Stimulated activated CD8-positive, alpha-beta memory T cell treated with anti-CD3 and anti-CD28 coated beads, Interleukin-7, amount 100 ng/mL, for 1 hour (primary cell): ENCODE measurements at places on chromosomes 6 and 20.
A peak's percentile ranks its signal among the peaks of the same experiment; 100 is the strongest.

GRCh38 chr6:56364827-56365339 lies 117.5 kb upstream of the COL21A1 start:
- no peak for DNase-seq

DNA sequence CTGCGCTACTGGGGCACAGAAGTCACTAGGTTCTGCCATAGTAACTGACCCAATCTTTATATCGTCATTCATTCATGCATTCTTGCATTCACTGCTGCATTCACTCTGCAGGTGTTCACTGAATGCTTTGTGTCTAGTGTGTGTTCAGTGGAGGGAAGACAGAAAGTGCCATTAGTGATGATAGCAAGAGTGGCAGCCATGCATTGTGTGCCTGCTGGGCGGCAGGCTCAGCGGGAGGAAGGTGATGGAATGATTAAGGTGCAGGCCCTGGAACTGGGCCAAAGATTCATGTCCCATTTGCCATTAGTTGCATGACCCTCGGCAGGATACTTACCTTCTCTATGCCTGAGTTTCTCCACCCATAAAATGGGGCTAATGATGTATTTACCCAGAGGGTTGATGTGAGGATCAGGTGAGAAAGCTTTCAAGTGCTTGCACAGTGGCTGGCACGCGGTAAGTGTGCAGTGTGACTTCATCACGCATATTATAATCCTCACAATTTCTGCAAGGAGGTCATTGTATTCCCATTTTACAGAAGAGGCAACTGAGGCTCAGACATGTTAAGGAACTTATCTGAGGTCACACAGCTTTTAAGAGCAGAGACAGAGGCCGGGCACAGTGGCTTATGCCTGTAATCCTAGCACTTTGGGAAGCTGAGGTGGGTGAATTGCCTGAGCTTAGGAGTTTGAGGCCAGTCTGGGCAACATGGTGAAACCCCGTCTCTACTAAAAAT lies 40.1 kb downstream of the ITPR3 start:
- DNase-seq = no peak

- DNase-seq = peak; percentile 30
Observed at GRCh38 chr20:38221119-38221589, 39.4 kb downstream of the KIAA1755 start.

- DNase-seq = no peak
Observed at GRCh38 chr6:165716886-165717285, 53.8 kb upstream of the PDE10A start.

DNA sequence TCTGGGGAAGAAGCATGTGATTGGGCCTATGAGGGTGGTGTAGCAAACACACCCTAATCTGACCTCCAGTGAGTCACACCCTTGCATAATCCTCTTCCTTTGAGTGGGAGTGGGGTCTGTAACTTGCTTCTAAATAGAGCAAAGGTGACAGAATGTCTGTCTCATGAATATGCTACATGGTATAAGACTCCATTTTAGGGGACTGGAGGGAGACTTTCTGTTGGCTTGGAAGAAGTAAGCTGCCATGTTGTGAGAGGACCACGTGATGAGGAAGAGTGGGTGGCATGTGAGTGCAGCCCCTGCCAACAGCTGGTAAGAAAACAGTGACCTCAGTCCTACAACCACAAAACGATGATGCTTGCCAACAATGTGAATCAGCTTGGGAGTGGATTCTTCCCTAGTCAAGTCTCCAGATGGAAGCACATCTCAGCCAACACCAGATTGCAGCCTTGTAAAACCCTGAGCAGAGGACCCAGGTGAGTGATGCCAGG lies 3.7 kb downstream of the AK9 start:
- no peak for DNase-seq

GRCh38 chr6:133969921-133970295 lies 16.9 kb downstream of the TBPL1 start:
- no peak for DNase-seq

DNA sequence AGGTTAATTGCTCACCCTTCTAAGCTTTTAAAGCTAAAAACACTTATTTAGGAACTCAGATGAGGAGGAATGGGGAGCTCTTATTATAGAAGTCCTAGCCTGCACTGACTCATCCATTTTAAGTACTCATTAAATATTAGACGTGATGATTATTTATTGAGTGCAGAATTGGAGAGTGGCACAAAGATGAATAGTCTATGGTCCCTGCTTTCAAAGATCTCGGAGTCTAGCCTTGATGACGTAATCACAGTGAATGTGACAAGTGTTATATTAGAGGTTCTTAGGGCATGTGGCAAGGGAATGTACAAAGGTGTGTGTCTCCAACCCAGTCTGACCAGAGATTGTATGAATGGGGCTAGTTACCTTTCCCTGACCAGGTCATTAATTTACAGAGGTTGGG lies 68.7 kb upstream of the CD83 start:
- DNase-seq = no peak

DNA sequence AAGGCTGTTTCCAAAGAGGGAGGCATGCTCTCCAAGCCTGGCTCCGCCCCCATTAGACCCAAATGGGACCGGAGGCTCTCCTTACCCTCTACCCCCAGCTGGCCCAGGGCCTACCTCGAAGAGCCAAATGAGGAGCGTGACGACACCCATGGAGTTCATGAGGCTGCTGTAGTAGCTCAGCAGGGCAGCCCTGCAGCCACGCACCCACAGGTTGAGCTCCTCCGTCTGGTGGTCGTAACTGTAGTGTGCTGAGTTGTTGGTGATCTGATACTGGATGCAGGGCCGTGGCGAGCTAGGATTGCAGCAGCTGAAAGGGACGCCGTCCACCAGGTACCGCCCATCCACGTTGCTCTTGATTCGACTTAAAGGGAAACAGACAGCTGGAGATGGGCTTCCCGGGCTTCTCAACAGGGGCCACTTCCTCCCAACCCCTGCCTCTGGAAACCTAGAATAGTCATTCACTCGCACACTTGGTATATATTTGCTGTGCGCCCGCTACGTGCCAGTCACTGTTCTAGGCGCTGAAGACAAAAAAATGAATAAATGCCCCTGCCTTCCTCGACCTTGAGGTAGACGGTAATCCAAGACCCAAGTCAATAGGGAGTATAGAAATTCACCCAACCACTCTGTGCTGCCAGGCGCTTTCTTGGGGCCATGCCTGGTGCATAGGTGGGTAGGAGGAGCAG lies 18.0 kb downstream of the PRPH2 start:
- DNase-seq = no peak

DNA sequence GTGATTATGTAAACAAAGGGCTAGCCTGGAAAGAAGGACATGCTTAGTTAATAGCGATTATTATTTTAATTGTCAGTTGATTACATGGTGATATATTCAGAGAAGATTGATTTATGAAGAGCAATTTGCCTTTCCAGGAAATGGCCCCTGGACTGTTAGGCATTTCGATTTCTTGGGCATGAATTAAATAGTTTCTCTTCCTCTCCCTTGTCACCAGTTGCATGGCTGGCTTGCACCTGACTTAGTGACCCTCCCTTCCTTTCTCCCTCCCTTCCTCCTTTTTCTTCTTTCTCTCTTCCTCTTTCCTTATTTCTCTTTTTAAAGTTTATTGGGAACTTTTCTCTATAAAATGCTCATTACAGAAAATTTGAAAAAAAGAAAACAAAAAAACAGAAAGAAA lies 235.4 kb downstream of the CDC5L start:
- no peak for DNase-seq

DNA sequence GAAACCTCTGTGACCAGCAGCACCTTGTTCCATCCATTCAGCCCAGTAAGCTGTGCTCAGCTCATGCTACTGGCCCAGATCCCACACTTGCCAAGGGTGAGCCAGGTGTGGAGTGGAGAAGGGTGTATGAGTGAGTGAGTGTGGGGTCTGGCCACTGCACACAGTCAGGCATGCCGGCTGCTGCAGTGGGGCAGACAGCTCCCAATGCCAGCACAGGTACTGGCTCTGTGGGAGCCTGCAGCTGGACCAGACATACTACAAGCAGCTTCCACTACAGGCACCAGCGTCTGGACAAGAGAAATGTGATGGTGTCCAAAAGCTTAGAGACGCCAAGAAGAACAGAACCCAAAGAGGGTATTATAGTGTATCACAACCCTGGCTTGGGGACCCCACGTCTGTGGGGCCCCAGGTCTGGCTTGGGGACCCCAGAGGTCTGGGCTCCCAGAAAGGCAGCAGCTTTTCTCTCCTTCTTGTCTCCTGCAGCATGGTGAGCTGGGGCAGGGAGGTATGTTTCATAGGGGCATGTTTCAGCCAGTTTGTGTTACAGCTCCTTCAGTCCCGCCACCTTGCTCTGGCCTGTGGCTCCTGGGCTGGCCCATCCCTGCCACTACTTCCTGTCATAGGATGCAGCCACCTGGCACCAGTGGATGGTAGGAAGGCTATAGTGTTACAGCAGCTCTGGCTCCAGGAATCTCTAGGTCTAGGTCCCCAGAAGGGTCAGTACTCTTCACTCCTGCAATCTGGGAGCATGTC lies 152.4 kb upstream of the HSF2 start:
- no peak for DNase-seq

GRCh38 chr20:17873410-17874270 lies 95.0 kb downstream of the SNX5 start:
- DNase-seq = no peak

GRCh38 chr6:18044108-18044783 lies 56.8 kb upstream of the KIF13A start:
- no peak for DNase-seq

GRCh38 chr20:51680067-51680749 lies 88.0 kb downstream of the ATP9A start:
- DNase-seq = no peak

DNA sequence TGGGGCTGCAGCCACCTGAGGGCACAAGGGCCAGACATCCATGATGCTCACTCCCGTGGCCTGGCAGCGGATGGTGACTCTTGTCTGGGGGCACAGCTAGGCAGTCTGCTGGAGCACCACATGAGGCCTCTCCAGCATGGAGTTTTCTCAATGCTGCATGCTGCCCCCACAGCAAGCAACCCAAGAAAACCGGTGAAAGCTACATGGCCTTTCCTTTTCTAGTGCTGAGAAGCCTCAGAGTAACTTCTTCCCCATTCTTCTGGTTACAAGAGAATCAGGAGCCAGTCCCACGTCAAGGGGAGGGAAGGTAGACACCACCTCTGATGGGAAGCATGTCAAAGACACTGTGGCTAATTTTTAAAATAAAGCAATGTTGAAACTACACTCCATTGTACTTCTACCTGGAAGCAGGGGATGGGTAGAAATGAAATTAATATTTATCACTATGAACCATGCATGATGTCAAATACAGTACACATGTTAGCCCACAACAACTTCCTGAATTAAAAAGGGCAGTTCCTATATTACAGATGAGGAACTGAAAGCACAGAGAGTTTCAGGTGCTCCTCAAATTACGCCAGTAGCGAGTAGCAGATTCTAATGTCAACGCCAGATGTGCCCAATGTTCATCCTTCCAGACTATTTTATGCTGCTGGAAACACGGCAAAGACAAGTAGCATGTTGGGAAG lies 101.5 kb downstream of the LAMP5 start:
- DNase-seq = no peak

- DNase-seq = no peak
Observed at GRCh38 chr6:151494235-151494935, 568 bp downstream of the CCDC170 start.

DNA sequence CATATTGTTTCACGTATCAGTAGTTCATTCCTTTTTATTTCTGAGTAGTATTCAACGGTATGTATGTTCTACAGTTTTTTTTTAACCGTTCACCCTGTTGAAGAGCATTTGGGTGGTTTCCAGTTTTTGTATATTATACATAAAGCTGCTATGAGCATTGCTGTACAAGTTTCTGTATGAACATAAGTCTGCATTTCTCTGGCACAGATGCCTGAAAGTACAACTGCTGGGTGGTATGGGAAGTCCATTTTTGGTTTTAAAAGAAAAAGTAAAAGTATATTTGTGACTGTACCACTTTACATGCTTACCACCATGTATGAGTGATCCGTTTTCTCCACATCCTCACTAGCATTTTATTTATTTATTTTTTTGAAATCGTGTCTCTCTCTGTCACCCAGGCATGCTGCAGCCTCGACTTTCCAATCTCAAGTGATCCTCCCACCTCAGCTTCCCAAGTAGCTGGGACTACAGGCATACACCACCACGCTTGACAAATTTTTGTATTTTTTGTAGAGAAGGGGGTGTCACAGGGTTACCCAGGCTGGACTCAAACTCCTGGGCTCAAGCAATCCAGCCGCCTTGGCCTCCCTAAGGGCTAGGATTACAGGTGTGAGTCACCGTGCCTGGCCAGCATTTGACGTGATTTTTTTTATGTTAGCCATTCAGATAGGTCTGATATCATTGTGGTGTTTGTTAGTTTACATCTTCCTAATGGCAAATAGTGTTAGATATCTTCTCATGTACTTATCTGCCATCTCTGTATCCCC lies 11.0 kb upstream of the SIM1 start:
- no peak for DNase-seq

- DNase-seq = no peak
Observed at GRCh38 chr6:157569543-157569942, 188.6 kb downstream of the ZDHHC14 start.

DNA sequence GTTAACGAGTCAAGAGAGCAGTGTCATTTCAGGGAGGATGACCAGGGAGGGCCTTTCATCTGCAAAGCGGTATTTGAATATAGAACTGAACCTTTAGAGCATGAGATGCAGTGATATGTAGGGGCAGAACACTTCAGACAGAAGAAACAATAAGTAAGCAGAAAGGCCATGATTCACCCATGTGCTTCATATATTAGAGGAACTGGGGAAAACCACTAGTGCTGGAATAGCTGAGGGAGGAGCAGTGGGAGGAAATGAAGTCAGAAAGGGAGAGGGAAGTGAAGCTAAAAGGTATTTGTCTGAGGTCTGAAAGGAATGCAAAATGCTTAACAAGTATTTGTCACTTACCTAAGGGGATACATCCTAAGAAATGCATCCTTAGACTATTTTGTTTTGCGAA lies 391.2 kb downstream of the ADGRB3 start:
- no peak for DNase-seq

GRCh38 chr20:61502433-61502832 lies 250.4 kb downstream of the CDH4 start:
- DNase-seq = no peak

GRCh38 chr20:10448270-10449156 lies 13.4 kb downstream of the SLX4IP start:
- no peak for DNase-seq

DNA sequence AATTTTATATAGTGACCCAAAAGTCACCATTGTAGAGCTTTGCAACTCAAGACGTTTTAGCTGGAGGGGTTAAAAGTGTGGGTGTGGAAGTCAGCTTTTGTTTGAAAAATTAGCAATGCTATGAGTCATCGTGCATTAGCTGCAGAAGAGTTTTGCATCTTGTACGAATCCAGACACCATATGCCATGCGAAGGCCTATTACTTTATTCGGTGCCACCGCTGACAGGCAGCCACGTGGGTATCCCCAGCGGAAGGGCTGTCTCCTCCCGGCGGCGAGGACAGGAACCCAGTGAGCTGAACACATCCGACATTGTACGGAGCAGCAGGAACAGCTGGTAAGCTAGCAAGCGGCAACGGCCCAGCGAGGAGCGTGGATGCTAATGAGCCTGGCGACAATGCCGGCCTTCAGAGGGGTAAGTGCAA lies 84.4 kb downstream of the INSM1 start:
- peak; percentile 14 for DNase-seq
